ENCODE measurements at places on chromosomes 12 and 14.

GRCh38 chr12:108613548-108613947, 15.7 kb upstream of the TMEM119 start:
- DNase-seq = no peak

GRCh38 chr14:37709419-37710195, 114.2 kb downstream of the TTC6 start:
- no peak for DNase-seq

DNA sequence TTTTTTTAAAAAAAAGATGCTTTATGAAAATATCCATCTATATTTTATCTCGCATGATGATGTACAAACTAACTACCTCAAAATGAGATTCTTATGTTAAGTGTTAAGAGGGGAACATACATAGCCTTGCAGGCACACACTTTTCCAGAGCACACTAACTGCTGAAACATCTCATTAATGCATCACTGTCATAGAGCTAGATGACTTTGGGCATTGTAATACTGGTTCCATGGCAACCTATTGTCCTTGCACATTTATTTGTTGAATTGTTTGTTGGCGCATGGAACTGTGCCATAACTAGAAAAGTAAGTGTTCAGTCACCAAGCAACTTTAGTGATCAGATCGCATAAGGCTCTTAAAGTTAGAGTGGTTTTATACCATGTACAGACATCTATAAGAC, 348.3 kb downstream of the GALC start:
- no peak for DNase-seq

DNA sequence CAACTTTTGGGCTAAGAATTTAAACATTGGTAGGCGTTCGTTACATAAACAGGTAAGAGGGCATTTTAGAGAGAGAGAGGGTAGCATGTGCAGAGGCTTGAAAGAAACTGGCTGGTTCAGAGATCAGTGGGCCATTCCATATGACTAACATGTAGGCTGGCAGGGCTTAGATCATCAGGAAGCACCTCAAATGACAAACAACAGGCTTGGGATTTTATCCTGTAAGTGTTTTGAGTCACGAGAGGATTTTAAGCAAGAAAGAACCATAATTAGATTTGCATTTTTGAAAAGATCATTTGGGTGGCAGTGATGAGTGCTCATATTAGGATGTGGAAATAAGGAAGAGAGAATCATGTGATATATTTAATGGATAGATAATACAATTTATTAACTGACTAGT, 8.7 kb upstream of the PLEKHA5 start:
- no peak for DNase-seq

- no peak for DNase-seq
Measured at GRCh38 chr12:115584156-115584555, 693.3 kb downstream of the MED13L start.

GRCh38 chr14:101129521-101130167, 226.1 kb upstream of the RTL1 start:
- DNase-seq = no peak

GRCh38 chr12:132549059-132549458, 59.1 kb downstream of the FBRSL1 start:
- DNase-seq = no peak

DNA sequence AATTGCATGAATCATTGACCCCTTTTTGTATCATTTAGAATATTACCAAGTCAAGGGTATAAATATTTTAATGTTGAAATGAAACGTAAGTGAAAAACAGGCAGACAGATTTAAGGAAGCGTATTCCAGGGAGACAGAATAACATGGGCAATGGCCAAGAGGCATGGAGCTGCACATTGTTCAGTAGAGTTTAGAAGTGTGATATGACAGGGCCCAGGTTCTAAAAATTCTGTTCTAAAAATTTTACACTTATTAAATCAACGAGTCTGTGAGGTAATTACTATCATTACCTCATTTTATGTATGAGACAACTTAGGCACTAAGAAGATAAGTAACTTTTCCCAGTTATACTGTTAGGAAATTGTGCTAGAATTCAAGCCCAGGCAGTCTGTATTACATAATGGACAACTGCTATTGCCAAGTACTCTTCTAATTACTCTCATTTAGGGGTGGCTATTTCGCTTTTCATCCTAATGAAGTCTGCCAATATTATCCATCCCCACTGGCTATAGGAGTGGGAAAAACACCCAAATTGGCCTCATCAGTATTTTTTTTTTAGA, 103.2 kb upstream of the NAV3 start:
- DNase-seq = no peak

- DNase-seq = no peak
Measured at GRCh38 chr12:6368906-6369525, 6.3 kb downstream of the SCNN1A start.

- no peak for DNase-seq
Measured at GRCh38 chr12:92145481-92145730, 240 bp downstream of the BTG1 start.

DNA sequence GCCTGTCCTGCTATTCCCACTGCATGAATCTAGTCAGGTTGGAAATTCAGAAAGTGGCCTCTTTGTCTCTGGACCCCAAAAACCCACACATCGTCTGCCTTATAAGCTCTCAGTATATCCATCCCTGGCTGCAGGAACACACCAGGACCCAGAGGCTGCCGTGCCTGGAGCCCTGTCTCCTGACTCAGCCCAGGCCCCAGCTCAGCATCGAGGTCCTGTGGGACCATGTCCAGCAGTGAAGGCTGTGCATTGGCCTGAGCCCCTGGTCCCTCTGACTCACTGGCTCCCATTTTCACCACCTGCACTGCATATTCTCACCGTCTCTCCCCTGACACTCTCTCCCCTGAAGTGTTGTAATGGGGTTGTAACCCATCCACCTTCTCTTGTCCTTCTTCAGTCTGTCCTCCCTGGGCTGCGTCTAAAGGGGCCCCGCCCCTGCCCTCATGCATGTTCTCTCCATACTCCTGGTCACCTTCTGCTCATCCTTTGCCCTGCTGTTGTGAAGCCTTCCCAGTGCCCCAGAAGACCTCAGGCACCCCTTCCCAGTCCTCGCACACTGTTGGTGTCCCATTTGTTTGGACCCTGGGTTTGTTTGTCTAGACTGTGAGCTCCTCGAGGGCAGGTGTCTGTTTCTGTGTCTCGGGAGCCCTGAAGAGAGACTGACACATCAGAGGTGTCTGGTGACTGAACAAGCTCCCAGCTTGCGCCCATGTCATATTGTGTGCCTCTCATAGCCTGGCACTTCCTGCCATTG, 43.8 kb downstream of the EVL start:
- DNase-seq = no peak

GRCh38 chr12:109766251-109766778, 52.7 kb downstream of the FAM222A start:
- no peak for DNase-seq

GRCh38 chr12:130818635-130819576, 20.1 kb downstream of the STX2 start:
- peak; percentile 61 for DNase-seq

- no peak for DNase-seq
Measured at GRCh38 chr14:56821805-56822610, 11.7 kb upstream of the OTX2 start.

- no peak for DNase-seq
Measured at GRCh38 chr12:116502141-116502725, 56.9 kb upstream of the MAP1LC3B2 start.

DNA sequence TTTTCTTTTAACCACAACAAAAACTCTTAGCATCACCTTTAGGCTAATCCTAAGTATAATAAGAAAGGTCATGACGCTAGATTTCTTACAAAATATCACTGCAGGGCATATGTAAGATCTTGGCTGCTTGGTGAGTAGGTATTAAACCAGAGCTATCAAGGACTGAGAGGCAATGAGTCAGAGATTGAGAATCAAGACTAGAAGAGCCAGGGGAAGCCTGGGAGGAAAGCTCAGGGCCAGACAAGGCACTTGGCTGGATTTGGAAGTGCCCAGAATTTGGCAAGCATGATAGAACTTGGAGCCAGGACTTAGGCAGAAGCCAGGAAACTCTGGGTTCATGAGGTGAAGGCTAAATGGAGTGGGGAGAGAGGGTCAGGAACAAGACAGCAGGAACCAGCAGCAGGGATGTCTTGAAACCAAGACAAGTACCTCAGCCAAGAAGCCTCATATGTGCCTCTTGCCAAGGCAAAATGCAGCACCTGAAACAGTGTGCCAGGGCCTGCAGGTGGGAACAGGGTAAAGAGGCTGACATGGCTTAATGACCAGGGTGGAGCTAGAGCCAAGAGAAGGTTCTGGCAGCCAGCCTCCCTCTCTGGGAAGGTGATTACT, 49.9 kb downstream of the PTHLH start:
- no peak for DNase-seq

DNA sequence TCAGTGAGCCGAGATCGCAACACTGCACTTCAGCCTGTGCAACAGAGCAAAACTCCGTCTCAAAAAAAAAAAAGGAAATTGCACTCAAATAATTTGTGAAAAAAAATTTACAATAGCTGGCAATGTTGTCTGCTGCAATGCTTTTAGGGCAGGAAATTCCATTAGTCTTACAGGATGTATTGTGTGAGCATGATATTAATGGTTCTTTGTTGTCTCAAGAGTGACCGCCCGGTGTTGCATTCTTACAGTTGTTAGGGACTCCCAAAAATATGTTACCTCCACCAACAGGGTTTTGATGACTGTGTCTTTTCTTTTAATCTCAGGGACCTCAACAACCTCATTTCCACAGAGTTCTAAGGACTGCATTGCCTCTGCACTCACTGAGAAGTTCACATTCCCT, 44.8 kb downstream of the PZP start:
- no peak for DNase-seq

DNA sequence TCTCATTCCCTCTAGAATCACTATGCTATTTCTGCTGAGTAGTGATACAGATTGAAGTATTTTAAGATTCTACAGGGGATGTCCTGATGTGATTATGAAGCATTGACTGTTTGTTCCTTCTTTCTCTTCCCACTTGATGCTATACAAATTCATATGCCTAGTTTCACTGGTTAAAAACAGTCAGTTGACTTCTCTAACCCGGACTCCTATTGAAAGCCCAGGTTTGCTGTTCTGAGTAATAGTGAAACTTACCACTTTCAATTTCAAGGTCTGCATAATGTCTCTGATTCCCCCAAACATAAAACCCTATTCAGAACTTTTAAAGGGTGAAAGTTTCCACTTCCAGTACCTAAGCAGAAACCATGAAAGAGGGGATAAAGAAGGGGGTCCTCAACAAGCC, 117.7 kb upstream of the RPL10L start:
- no peak for DNase-seq

- DNase-seq = no peak
Measured at GRCh38 chr14:86826661-86827060, 1166.3 kb downstream of the GALC start.

- DNase-seq = no peak
Measured at GRCh38 chr12:45613855-45614254, 115.7 kb upstream of the ARID2 start.

- DNase-seq = no peak
Measured at GRCh38 chr14:96576359-96576758, 74.2 kb downstream of the PAPOLA start.

GRCh38 chr12:121608301-121608700, 18.0 kb upstream of the ORAI1 start:
- DNase-seq = no peak

- DNase-seq = peak; percentile 49
Measured at GRCh38 chr14:76872796-76873432, 46.7 kb downstream of the LRRC74A start.

GRCh38 chr14:65879248-65880009, 466.9 kb downstream of the FUT8 start:
- no peak for DNase-seq

DNA sequence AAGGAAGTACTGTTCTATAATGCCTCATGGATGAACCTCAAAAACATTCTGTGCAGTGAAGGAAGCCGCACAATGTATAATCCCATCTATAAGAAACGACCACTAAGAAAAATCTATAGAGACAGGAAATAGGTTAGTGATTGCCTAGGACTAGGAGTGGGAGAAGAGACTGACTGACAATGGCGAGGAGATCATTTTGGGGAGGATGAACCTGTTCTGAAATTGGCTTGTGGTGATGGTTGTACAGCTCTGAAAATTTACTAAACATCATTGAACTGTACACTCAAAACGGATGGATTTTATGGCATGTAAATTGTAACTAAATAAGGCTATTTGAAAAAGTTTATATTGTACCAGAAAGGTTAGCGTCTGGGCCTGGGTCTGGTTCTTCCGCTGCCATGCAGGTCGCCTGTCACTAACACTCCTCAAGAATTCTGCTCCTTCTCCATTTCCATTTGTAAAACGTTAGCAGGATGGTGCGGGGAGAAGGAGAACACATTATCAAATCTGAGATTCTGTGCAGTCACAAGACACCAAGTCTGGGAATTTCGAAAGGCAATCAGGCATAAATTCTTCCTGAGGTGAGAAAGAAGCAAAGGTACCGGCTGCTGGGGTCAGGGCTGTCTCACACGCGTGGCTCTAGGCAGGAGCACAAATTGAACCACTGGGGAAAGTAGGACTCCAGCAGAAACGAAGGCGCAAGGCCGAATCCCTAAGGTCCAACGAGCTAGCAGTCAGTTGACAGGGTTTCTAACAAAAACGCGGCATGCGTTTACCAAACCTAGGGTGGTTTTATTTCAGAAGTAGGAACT, 845 bp upstream of the COCH start:
- no peak for DNase-seq

DNA sequence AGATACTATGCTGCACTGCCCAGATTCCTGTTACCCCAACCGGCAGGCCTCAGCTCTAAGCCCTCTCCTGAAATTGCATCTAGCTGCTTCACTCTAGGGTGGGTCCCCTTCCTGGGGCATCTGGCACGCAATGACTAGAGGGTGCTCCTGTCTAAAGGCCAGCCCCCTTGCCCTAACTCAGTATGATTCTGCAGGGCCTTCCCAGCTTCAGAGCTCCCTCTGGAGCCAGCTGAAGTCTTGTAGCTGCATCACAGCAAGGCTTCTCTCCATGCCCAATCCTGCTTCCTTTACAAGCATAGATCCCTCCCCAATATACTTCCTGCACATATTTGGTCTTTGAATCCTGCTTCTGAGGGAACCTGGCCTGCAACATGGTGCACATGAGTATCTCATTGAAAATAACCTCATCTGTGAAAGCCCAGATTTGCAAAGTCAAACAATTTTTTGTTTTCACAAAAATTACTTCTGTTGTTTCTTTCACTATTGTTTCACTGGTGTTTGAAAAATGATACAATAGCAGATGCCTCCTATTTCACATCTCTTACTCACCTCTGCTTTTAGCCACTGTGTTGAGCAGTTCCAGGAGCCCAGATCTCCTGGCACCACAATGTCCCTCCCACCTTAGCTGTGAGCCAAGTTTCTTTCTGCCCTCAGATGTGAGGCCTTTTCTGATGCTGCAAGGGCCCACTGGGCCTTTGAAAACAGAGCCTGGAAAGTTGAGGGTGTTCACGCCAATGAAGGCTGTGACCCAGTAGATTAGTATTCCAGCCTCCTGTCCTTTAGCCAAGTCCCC, 169.5 kb upstream of the EGLN3 start:
- DNase-seq = no peak

DNA sequence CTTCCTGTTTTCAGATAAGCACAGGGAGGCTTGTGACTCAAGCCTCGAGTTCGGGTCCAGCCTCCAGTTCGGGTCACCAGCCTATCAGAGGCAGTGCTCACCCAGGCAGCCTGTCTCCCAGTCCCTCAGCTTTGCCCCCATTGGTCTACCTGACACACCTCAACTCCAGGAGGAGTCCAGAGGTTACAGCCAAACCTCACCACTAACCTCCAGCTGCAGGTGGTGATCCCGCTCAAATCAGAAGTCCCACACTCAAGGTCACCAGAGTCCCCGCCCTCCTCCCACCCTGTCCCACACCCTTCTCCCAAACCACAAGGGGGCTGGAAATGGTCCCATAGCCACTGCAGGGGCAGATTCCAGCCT, 42.1 kb downstream of the KDM2B start:
- DNase-seq = no peak
